Neural crest cell (in vitro differentiated cells): ENCODE measurements at places on chromosomes 6 and 20. TPM values are rescaled to one million over a fixed set of nuclear protein-coding genes. Genes with fewer than 3 reads are reported as not detected.

DNA sequence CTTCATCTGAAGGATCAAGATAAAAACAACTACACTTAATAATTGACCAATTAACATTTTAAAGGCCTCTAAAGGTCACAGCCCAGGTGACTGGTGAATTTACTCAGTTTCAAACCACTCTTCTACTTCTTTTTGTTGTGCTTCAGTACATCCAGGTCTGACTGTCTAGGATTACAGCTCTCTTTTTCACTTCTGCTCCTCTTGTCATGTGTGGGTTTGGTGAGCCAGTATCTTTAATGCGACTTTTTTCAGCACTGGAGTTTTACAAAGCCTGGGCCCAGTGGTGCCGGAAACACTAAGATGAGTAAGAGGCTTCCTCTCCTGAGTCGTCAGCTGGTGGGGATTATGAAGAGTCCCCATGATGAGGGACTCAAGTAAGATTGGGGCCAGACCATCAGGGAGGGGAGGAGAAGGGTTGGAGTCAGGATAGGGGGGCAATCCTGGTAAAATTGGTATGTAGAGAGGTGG lies 27.0 kb downstream of the HECA start:
- peaks cover 4% of the 10 kb centered on the region for H3K36me3 ChIP-seq
- H3K27me3 ChIP-seq = no peaks in the 10 kb centered on the region

- no peak for DNase-seq
- no peaks in the 10 kb centered on the region for H3K4me1 ChIP-seq
- peaks cover 19% of the 10 kb centered on the region for H3K27me3 ChIP-seq
- H3K36me3 ChIP-seq = no peaks in the 10 kb centered on the region
- no peak overlapping the region for H3K27ac ChIP-seq
Measured at GRCh38 chr6:159043947-159044346, 844 bp downstream of the TAGAP start.

DNA sequence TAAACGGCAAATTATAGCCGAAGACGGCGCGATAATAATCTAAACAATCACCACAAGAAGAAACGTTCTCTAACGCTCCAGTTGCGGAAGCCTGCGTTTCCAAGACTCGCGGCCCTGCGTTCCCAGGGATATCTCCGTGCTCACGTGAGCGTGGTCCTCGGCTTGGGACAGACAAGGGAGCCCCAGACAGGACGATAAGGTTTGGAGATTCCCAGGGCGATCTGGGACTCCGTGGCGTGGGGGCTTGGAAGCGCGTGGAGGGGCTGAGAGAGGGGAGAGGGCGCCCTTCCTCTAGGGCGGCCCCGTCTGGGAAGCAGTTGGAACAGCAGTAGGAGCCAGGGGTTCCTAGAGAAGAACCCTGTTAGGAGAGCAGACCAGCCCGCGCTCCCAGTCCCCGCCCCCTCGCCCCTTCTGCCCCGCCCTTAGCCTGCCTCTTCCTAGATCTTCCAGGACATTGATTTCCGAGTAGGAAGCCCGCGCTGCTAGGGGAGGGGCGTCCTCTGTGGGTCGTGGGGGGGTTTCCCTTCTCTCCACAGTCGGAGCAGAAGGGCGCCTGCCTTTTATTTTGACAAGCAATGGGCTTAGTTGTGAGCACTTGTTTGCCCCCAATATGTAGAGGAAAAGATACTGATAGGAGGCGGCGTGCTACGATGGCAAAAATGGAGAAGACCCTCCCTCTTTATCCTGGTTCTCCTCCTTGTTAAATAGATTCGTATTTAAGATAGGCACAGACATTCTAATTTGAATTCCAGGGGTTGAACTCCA lies 10.6 kb downstream of the NRN1 start:
- H3K27ac ChIP-seq = peak overlapping the region; percentile 65
- peaks cover 100% of the 10 kb centered on the region for H3K27me3 ChIP-seq
- H3K36me3 ChIP-seq = peaks cover 18% of the 10 kb centered on the region
- peak; percentile 58 for DNase-seq
- H3K4me3 ChIP-seq = peak overlapping the region; percentile 95

DNA sequence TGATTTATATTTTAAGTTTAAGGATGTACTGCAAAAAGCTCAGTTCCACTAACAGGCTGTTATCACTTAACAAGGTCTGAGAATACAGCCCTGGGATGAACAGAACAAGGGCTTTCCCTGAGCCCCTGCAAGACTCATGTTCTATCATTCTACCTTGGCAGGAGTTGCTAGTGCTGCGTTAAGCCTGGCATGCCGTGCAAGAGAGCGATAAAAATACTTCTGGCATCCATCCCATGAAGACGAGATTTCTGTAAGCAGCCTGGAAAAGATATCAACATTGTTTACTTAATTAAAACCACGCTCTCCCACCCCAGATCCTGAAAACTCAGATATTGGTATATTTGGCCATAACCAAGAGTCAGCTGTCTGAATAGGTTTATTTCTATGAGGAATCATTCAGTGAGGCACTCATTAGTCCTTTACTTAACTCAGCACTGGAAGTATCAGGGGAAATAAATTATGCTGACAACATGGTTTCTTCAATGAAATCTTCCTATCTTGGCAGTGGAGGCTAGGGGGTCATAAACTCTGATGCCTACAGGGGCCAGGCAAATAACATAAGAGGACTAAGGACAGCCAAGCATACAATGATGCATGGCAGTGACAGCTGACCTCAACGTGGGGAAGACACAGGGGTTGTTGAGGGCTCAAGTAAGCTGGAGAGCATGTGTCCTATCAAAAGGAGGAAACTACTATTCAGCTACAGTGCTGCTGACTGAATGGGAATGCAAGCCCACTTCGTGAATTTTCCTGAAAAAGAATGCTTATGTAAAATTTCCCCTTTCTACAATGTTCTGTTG lies 37.6 kb upstream of the LYRM2 start:
- no peak overlapping the region for H3K4me3 ChIP-seq
- no peak overlapping the region for H3K27ac ChIP-seq
- peaks cover 19% of the 10 kb centered on the region for H3K36me3 ChIP-seq
- H3K27me3 ChIP-seq = no peaks in the 10 kb centered on the region

DNA sequence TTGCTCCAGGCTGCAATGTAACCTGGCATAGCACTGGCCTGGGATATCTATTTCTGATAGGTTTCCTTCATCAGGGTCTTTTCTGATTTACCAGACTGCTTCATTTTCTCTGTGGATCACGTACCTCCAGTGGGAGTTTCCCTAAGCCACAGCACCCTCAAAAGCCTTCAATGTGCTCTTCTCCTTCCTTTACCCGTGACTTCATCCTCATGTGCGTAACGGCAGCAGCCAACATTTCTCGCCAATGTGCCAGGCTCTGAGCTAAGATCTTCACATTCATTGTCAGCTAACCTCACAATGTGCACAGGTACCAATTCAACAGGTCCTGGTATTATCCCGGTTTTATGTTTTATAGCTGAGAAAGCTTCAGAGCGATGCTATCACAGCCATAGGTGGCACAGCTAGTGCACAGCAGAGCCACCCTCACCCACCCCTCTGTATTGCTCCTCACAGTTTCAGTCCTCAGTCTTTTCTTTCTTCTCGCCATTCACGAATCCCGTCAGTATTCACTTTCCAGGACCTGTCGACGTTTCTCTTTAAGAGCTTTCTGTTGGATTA lies 58.2 kb downstream of the TNFAIP3 start:
- DNase-seq = no peak
- H3K4me1 ChIP-seq = peaks cover 10% of the 10 kb centered on the region
- H3K36me3 ChIP-seq = no peaks in the 10 kb centered on the region
- H3K27ac ChIP-seq = peak overlapping the region; percentile 64

GRCh38 chr6:22880686-22881433 lies 311.5 kb downstream of the HDGFL1 start:
- peaks cover 2% of the 10 kb centered on the region for H3K36me3 ChIP-seq
- H3K27me3 ChIP-seq = no peaks in the 10 kb centered on the region
- peaks cover 60% of the 10 kb centered on the region for H3K4me1 ChIP-seq

GRCh38 chr6:18413381-18413780 lies 26.2 kb downstream of the RNF144B start:
- no peaks in the 10 kb centered on the region for H3K4me1 ChIP-seq
- H3K36me3 ChIP-seq = no peaks in the 10 kb centered on the region
- no peak overlapping the region for H3K4me3 ChIP-seq

DNA sequence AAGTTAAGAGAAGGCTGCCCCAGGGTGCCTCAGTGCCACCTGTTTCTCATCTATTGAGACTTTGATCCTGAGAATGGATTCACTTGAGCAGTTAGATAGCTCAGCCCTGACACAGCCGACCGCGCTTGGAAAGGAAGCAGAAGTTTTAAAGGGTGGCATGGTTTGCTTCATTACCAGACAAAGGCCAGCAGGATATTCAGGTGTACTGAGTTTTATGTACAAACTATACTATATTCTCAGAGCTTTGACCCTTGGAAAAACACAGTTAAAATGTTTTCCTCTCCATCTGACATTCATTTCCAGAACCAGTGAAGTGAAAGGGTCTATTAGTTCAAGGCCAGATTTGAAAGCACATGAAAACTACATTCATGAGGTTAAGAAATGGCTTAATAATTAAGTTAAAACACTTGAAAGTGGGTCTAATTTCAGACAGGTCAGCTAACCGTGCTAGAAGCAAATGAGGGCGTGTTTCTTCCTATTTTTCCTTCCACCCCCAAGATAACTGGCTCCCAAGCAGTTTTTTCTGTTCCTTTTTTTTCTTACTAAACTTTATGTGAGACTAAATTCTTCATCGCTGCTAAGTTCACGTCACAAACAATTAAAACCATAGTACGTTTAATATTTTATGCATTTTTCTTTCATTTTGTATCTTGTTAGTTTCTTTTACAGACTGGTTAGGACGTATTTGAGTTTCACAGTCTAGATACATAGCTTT lies 385.3 kb upstream of the SOX4 start:
- peaks cover 8% of the 10 kb centered on the region for H3K4me1 ChIP-seq
- H3K27ac ChIP-seq = no peak overlapping the region
- DNase-seq = no peak
- no peaks in the 10 kb centered on the region for H3K27me3 ChIP-seq
- H3K4me3 ChIP-seq = no peak overlapping the region

GRCh38 chr6:150881911-150882481 lies 16.5 kb downstream of the MTHFD1L start:
- H3K4me1 ChIP-seq = peaks cover 47% of the 10 kb centered on the region
- peaks cover 21% of the 10 kb centered on the region for H3K36me3 ChIP-seq
- no peak overlapping the region for H3K4me3 ChIP-seq
- H3K27ac ChIP-seq = peak overlapping the region; percentile 96
- DNase-seq = peak; percentile 34

GRCh38 chr6:104789770-104790190 lies 69.9 kb downstream of the HACE1 start:
- H3K36me3 ChIP-seq = no peaks in the 10 kb centered on the region
- DNase-seq = no peak
- no peak overlapping the region for H3K4me3 ChIP-seq

The PGBD1 gene
- 13.6 and 14.4 TPM in 2 replicates for total RNA-seq

The SLC12A5 gene
- total RNA-seq = 9.6 and 10.0 TPM in 2 replicates

The GPR63 gene
- 6.0 and 6.9 TPM in 2 replicates for total RNA-seq

The HUS1B gene
- total RNA-seq = 0.40 and 0.59 TPM in 2 replicates

The WFDC10B gene
- not detected in 2 replicates for total RNA-seq
